ENCODE measurements at places on chromosomes 5 and 9. TPM values are rescaled to one million over a fixed set of nuclear protein-coding genes. Genes with fewer than 3 reads are reported as not detected.
A peak's percentile ranks its signal among the peaks of the same experiment; 100 is the strongest.

DNA sequence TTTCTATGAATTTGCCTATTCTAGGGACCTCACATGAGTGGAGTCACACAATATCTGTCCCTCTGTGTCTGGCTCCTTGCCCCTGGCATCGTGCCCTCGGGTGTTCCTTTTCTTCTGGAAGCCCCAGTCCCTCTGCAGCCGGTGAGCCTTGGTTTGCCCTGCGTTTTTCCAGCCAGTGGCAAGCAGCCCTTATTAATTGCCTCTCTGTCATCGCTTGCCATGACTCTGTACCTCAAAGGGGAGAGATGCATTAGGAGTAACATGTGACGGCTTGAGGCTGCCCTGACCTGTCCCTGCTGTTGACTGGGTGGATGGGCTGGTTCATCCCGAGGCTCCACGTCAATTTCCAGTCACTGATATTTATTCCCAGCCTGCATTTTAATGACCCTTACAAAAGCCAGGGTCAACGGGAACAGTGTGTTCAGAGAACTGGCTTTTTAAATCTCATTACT, 87.3 kb downstream of the CFAP90 start:
- no peak for DNase-seq

DNA sequence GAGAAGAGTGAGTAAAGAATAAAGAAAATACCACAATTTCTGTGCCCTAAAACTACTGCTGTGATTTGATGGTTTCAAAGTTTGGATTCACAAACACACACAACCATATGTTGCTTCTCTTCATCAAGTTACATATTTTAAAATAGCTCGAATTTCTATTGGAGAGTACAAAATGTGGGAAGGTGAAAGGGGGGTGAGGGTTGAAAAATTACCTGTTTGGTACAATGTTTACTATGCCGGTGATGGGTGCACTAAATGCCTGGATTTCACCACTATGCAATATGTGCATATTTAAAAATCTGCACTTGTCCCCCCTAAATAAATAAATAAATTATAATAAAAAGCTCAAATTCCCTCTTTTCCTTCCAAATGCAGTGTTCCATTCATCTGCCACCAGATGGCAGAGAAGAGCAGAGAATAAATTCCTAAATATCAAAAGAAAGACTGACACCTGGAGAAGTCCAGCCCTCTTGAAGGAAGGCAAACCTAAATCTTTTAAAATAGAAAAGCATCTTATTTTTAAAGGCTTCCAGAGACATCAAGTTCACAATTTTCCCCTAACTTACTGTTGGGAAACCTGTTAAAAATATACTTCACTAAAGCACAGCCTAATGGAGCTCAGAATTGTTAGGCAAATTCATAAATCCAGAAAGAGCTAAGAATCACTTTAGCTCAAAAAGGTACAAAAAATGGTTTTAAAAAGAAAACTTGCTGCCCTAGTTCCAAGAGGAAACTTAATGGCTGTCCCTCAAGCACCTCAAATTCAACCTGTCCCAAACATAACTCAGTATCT, 24.8 kb upstream of the HNRNPA0 start:
- peak; percentile 54 for DNase-seq

- DNase-seq: no peak
Observed at GRCh38 chr5:145072889-145073288, 762.3 kb downstream of the PRELID2 start.

- DNase-seq: no peak
Observed at GRCh38 chr9:87650611-87651295, 75.2 kb upstream of the CTSL start.

Gene FAM151B
- total RNA-seq: 2.3 TPM

DNA sequence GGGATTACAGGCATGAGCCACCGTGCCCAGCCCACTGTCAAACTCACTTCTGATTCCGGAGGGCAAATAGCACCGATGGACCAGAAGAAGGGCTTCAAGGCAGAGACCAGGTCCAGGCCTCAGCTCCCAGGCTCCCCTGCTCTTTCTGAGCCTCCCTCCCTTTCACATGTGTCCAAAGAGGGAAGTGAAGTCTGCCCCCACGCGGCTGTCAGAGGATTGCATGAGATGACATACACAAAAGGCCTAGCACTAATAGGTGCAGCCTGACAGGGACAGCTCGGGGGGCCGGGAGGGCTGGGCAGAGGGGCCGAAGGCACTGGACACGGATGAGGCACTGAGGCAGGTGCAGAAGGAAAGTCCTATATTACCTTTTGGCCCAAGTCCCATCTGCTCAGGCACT, 16.1 kb downstream of the FBP1 start:
- no peak for DNase-seq

- peak; percentile 80 for DNase-seq
Observed at GRCh38 chr5:39570403-39571027, 145.7 kb upstream of the DAB2 start.

Gene FBLL1
- total RNA-seq: 0.07 TPM

- no peak for DNase-seq
Observed at GRCh38 chr9:1052365-1053281, 2.5 kb downstream of the DMRT2 start.

Gene LRRC19
- not detected for total RNA-seq

DNA sequence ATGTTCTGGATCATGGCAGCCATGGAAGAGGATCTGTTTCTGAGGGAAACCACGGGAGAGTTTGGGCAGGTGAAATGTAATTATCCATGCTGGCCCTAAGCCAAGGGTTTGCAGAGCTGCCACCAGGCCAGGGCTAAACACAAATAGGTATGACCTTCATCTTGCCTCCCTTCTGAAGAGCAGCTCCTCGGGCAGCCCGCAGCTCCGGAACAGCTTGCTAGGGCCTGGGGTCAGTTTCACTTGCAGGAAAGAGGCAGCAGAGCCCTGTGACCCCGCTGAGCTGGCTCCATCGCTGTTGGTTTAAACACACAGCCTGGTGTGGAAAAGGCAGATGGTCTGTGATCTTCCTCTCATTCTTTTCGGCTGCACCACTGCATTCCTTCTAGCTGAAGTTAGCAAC, 141.4 kb downstream of the TMEM38B start:
- DNase-seq: no peak

DNA sequence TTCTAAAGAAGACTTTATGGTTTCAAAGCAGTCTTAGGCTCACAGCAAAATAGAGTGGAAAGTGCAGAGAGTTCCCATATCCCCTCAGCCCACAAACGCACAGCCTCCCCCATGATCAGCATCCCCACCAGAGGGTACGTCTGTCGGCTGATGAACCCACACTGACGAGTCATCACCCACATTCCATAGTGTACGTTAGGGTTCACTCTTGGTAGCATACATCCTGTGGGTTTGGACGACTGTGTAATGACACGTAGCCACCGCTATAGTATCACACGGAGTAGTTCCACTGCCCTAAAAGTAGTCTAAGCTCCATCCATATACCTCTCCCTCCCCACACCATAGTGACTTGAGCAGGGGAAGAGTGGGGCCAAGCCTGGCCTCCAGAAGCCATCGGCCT, 135.7 kb upstream of the PHYKPL start:
- no peak for DNase-seq

DNA sequence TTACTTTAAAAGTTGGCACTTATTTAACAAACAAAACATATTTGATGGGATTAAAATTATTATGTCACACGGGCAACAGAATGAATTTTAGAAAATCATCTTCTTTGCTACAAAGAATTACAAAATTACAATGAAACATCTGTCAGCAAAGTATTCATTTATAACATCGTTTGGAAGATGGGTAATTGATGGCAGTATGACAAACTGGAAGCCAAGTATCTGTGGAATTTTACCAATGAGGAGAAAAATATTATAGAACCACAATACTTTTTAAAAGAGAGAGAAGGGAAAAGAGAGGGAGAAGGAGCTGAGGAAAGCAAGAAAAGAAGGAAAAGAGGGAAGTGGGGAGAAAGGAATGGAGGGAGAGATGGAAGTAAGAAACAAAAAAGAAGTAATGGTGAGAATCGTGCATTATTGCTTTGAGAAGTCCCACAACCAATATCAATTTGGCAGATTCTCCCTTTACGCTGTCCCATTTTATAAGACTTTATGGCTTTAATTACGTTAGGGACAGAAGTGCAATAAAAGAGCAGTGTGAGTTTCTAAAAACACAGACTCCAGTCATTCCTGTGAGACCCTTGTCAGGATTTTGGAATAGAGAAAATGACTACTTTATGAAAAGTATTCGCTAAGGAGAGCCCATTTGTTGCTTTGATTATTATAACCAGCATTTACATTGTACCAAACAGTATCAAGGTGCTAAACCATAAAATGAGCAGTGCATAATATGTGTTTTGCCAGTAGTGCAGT, 76.7 kb downstream of the LURAP1L start:
- DNase-seq: no peak

GRCh38 chr9:14752271-14752670, 29.7 kb upstream of the CER1 start:
- DNase-seq: no peak

DNA sequence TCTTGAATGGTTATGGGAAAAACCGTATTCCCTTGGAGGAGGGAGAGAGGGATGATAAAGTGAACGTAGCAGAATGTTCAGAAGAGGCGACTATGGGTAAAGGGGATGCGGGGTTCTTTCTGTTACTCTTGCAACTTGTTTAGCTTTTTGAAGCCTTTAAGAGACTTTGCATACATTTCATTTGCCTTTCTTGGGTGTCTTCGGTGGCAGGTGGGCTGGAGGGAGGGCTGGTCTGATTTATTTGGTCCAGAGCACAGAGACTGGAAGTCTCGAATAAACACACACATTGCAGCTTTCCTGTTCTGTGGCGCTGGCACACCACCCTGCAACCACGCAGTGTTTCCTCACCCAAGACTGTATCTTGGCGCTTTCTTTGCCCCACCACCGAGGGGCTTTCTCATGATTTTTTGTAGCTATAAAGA, 23.2 kb downstream of the TTF1 start:
- DNase-seq: no peak

Gene LOX
- 0.23 TPM for total RNA-seq

DNA sequence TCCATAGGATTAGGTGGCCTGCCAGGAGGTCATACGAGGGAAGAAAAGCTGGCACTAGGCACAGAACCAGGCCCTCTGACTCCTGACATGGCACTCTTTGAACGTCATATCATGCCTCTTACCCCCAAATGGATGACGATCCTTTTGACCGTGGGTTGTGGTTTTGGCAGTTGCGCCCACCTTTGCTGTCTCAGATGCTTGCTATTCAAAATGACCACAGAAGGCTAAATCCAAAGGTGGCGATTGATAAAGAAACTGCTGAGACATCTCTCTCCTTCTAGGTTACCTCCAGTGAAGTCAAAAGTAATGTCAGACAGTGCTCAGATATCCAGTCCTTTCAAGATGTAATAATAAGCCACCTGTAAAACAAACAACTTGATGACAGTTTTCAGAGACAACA, 385.0 kb downstream of the EFNA5 start:
- peak; percentile 35 for DNase-seq

DNA sequence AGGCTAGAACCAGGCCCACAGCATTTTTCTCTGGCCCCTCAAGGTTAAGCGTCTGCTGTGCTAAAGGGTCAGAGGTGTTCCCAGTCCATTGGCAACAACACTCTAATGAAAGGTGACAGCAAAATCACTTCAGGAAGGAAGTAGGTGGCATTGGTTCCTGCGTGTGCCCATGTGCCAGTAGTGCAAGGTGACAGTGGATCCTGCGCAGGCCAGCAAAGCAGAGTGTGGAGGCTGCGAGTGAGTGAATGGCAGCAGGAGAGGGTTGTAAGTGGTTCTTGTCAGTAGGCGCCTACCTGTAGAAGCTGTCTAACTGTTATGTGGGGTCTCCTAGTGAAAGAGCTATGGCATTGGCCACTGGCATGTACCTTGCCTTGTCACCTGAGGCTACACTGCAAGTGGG, 898.2 kb upstream of the TYRP1 start:
- no peak for DNase-seq

DNA sequence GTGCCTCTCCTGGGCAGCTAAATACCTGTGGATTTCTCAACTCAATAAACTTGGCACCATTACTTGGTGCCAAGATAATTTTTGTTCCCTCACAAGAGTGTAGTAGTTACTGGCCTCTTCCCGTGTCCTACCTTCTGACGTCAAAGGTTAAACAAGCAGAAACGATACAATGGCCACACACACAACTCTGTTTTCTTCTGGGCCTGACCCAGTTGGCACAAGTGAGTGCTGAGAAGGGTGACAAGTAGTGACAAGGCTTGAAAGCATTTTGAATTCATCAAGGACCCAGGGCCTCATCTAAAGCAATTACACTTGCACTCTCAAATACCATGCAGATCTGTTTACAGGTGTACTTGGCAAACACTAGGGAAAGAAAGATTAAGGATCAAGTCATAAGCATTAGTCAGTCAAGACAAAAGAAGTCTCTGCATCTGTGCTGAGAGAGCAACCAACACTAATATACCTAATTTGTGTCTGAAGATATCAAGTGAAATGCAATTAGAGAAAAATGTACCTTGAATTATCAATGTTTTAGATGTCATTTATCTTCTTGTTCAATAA, 30.8 kb downstream of the RASEF start:
- DNase-seq: peak; percentile 53

Gene TARS1
- 184 TPM for total RNA-seq

DNA sequence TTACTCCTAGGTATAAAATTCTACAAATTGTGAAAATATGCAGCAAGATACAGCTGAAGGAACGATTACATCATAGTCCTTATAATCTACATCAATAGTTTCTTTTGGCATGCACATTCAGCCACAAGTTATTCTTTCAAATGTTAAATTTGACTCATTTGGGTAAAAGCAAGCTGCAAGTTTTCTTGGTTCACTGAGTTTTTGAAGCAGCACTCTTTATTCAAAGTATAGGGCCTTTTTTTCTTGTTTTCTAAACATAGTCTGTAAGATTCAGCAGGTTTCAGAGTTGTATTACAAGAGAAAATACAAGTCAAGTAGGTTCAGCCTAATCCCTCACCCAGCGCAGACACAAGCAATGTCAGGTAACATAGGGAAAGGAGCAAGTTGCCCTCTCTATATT, 981.5 kb downstream of the PTPRD start:
- DNase-seq: no peak

Gene TEK
- total RNA-seq: not detected

Gene SPATA9
- not detected for total RNA-seq

- peak; percentile 72 for DNase-seq
Observed at GRCh38 chr5:150778517-150779396, at the start of gene SMIM3. TSS of gene SMIM3 (plus strand) at chr5:150778757. CDS start at chr5:150795441, 16,684 bp downstream.

Gene PRDM9
- total RNA-seq: 0.12 TPM

GRCh38 chr5:133400120-133400519, 212.2 kb downstream of the FSTL4 start:
- no peak for DNase-seq

DNA sequence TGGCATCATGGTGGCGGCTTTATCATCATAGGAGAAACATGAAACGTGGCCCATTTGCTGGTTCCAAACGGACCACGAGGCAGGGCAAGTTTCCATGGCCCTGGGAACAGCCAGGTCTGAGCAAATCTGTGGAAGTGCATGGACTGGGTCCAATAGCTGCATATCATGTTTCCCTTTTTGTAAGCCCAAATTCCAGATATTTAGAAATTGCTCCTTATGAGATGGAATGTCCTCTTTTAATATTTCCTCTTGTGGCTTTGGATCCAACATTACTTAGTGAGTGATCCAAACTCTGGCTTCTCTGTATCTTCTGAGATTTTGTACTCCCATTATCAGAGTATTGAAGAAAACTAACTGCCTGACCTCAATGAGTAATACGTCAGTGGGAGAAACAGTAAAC, 79.8 kb upstream of the FBXL7 start:
- DNase-seq: no peak

GRCh38 chr9:112065806-112066606, 109.1 kb downstream of the SUSD1 start:
- peak; percentile 96 for DNase-seq

GRCh38 chr9:136340356-136341041, 13.2 kb downstream of the GPSM1 start:
- no peak for DNase-seq
